ENCODE measurements at places on chromosomes 1 and 21. TPM values are rescaled to one million over a fixed set of nuclear protein-coding genes. Genes with fewer than 3 reads are reported as not detected.

GRCh38 chr1:184843732-184844495, 89.3 kb upstream of the EDEM3 start:
- DNase-seq: peak; percentile 63

- no peak for DNase-seq
These were observed 12.8 kb downstream of the THEMIS2 start for GRCh38 chr1:27885114-27885528.

DNA sequence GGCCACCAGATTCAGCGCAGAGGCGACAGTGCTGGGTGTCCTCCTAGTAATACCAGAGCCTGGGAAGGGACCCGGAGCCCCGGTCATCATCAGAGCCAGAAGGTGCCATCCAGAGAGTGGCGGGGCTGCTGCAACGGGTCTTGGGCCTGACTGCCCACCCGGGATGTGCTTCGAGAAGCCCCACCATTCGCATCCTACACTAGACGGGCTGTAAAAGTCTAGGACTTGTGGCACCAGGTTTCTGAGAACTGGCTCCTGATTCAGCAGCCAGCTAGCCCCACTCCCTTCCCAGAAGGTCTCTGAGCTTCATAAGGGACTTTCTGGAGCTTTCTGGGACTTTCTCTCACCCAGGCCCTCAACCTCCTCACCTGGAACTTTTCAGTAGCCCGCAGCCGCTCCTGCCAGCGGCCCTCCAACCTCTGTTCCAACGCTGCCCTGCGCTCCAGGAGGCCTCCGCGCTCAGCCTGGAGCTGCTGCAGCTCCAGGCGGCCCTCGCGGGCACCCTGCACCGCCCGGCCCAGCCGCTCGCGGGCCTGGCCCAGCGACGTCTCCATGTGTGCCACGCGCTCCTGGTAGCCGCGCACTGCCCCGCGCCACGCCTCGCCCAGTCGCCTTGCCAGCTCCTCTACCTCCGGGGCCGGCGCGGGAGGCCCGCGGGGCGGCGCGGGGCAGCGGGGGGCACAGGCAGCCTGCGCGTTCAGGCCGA, 940 bp downstream of the NES start:
- no peak for DNase-seq

- DNase-seq: no peak
These were observed 215.0 kb upstream of the POU3F1 start for GRCh38 chr1:38261574-38261973.

The DENND2C gene
- total RNA-seq: 1.3 TPM
